ENCODE measurements at places on chromosomes 16 and 17. TPM values are rescaled to one million over a fixed set of nuclear protein-coding genes. Genes with fewer than 3 reads are reported as not detected.

- no peaks in the 10 kb centered on the region for H3K36me3 ChIP-seq
- peaks cover 33% of the 10 kb centered on the region for H3K27me3 ChIP-seq
- H3K4me3 ChIP-seq: peak overlapping the region; percentile 60
- H3K4me1 ChIP-seq: peaks cover 2% of the 10 kb centered on the region
Observed at GRCh38 chr17:63477480-63478440, 899 bp downstream of the ACE start.

DNA sequence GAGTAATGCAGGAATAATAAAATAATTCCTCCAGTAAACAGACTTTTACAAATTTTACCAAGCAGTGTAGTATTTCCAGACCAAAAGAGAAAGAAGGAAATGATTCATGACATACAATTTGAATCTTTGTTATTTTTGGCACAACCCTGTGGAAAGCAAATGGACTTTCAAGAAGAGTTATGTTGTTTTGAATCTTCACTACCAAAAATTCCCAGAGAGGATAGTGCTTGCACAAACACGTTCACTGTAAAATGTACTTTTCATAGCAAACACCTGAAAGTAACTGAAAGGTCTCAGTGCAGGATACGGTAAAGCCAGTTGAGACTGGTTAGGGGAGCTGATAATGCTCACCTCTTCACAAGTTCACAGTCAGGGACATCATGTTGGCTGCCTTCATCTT is 107.1 kb downstream of the USP22 start:
- no peak overlapping the region for H3K4me3 ChIP-seq
- H3K4me1 ChIP-seq: no peaks in the 10 kb centered on the region
- H3K36me3 ChIP-seq: no peaks in the 10 kb centered on the region
- H3K27me3 ChIP-seq: no peaks in the 10 kb centered on the region

Gene DBNDD1
- 25.7 TPM for total RNA-seq

DNA sequence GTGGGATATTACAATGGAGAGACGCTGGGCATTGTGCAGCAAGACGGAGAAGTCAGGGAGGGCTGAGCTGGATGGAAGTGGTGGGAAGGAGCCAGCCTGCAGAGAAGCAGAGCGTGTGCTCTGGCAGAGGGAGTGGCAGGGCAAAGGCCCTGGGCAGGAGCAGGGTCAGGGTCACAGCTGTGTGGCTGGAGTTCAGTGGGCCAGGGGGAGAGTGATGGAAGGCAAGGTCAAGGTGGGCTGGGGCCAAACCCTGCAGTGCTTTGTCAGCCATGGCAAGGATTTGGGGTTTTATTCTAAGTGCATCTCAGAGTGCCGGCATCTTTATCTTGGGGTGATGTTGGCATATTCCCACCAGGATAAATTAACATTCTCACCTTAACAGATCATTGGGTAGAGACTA is 31.9 kb upstream of the C16orf78 start:
- no peaks in the 10 kb centered on the region for H3K4me1 ChIP-seq
- H3K4me3 ChIP-seq: no peak overlapping the region
- DNase-seq: no peak
- peaks cover 14% of the 10 kb centered on the region for H3K27me3 ChIP-seq

Gene TMIGD1
- not detected for total RNA-seq

DNA sequence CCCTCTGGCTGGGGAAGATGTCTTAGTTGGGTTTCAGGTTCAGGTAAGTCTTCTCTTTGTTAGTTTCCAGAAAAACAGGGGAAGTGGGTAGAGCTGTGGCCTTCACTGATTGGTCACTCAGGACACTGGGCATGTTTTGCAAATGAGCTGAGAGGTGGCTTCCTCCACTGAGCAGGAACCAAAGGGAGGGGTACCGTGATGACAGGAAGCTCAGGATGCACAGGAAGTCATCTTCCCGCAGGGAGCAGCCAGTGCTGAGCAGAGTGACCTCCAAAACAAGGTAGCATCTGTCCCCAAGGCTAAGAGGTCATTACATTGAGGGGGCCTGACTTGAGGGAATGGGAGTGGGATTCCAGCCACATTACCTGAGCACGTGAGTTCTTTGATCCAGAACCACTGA is 5.6 kb downstream of the NT5C start:
- H3K27me3 ChIP-seq: no peaks in the 10 kb centered on the region
- DNase-seq: peak; percentile 72
- H3K27ac ChIP-seq: no peak overlapping the region
- H3K4me1 ChIP-seq: peaks cover 3% of the 10 kb centered on the region

DNA sequence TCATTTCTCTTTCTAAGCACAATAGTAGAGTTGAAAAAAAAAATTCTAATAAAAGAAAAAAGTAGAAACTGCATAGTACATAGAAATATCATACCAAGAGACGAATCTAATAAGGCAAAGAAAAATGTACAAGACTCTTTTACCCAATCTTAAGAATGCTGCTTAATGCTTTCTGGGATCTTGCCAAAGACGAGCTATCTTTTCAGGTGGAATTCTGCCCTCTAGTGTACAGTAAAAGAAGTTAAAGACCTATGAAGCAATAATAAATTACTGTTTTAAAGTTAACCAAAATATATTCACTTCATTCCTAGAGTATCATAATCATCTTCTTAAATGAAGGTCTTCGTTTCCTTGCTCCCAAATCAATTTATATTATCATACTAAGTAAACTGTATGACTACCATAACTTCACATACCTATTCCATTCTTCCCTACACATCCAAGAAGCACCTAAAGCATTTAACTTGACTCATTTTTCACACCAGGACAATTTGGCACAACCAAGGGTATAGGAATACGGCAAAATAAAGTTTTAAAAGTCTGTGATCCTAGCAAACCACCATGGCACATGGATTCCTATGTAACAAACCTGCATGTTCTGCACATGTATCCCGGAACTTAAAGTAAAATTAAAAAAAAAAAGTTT is 47.7 kb downstream of the CFDP1 start:
- H3K36me3 ChIP-seq: peaks cover 30% of the 10 kb centered on the region
- no peaks in the 10 kb centered on the region for H3K27me3 ChIP-seq
- H3K4me1 ChIP-seq: no peaks in the 10 kb centered on the region
- DNase-seq: no peak

Gene DHODH
- 15.5 TPM for total RNA-seq

Gene ADCY7
- 30.1 TPM for total RNA-seq

DNA sequence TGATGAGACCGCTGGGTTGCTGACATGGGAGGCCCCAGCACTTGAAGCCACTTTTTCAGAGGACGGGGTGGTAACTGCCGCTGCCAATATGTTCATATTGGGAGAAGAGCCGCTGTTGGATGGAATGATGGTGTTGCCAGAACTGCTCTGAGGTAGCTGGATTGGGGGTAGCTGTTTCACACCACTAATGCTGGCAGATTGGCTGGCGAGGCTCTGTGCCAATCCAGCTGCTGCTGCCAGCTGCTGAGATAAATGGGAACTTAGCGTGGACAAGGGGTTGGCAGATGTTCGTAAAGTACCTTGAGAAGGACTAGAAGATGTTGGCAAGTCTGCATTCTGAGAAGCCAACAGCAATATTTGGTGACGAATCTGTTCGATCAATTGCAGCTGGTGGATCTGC is 10.0 kb downstream of the SALL1 start:
- peaks cover 72% of the 10 kb centered on the region for H3K36me3 ChIP-seq
- no peak overlapping the region for H3K4me3 ChIP-seq
- H3K27ac ChIP-seq: no peak overlapping the region
- H3K27me3 ChIP-seq: no peaks in the 10 kb centered on the region
- DNase-seq: no peak

Gene KIF2B
- total RNA-seq: not detected

DNA sequence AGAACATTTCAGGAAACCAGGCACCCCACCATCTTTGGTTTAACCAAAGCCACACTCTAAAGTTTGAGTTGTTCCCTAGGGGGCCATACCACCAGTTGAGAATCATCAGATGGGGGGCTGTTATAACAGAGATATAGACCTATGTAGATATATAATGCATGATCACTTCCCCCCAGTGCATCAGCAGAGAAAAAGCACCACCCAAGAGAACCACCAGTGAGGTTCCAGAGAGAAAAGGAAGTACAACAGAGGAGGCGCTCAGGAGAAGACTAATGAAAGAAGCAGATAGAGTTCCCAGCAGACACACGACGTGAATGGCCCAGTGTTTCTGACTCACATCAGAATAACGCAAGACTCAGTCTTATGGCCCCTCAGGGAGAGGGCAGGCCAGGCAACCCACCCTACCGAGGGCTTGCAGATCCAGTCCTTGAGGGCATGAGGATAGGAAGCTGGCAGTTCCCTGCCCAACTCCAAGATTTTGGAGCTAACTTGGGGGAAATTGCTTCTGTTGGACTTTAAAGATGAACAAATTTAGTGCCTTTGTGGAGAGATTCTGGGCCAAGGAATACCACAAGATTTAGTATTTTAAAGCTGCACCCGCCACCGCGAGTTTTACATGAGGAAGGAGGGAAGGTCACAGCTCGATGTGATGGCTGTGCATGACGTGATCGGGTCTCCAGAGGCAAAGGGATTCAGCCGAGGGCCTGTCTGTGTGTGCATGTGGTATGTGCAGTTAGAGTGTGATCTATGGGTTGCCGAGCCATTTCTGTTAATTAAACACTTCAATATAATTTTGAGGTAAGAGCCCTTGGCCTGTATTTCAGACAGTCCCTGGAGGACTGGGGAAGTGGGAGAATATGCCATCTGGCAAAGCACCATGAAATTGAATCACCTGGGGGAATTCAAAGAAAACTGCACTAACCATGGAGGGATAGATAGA is 53.1 kb downstream of the AIPL1 start:
- no peaks in the 10 kb centered on the region for H3K36me3 ChIP-seq
- no peak overlapping the region for H3K4me3 ChIP-seq
- H3K4me1 ChIP-seq: no peaks in the 10 kb centered on the region

DNA sequence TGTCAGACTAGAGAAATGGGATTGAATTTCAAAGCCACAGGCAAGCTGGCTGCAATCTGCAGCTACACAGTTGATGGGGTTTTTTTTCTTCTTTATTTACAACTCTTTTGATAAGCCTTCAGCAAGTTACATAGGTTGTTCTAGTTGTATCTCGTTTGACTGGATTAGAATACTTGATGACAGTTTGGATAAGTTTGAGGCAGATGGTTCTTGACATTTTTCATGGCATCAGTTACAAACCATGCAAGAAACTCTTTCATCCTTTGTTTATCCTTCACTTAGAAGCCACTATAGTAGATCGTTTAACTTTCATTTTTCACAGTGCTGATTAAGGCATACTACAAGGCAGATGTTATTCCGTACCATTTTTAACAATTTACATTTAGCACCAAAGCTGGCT is 238.9 kb downstream of the TOX3 start:
- H3K4me1 ChIP-seq: no peaks in the 10 kb centered on the region
- no peaks in the 10 kb centered on the region for H3K36me3 ChIP-seq
- no peaks in the 10 kb centered on the region for H3K27me3 ChIP-seq
- H3K27ac ChIP-seq: no peak overlapping the region

Gene DRC3
- 1.9 TPM for total RNA-seq

Gene UTP4
- total RNA-seq: 42.6 TPM

Gene TEX14
- 0.07 TPM for total RNA-seq

- H3K27me3 ChIP-seq: no peaks in the 10 kb centered on the region
- peak; percentile 50 for DNase-seq
- no peak overlapping the region for H3K27ac ChIP-seq
- H3K36me3 ChIP-seq: peaks cover 57% of the 10 kb centered on the region
- H3K4me3 ChIP-seq: no peak overlapping the region
- no peaks in the 10 kb centered on the region for H3K4me1 ChIP-seq
Observed at GRCh38 chr17:80133626-80133970, 13.3 kb downstream of the EIF4A3 start.

DNA sequence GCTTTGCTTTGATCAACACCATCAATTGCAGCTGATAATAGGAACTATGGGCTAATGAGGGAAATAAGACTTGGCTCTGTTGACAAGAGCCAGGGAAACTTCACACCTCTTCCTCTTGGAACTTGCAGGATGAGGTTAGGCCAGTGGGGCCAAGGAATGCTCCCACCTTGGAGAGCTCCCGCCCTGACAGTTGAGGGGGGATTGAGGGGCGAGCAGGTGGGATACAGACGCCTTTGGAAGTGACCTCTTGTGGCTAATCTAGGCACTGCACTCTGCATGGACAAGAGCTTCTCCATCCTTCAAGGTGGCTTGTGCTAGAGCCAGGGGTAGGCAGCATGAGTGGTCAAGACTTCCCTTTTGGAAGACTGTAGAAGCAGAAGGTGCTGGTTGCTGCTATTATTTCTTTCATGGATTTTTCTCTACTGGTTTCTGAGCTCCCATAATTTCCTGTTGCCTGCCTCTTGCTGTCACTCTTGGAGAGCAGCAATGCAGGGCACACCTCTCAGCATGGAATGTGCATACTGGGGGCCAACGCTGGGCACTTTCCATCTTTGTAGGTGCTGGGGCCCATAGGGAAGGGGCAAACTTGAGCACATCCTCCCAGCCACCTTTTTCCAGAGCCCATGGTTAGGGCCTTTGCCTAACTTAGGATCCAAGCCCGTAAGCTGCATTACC is 2.3 kb upstream of the PHF12 start:
- H3K4me3 ChIP-seq: no peak overlapping the region
- H3K4me1 ChIP-seq: peaks cover 3% of the 10 kb centered on the region
- H3K36me3 ChIP-seq: no peaks in the 10 kb centered on the region

- no peaks in the 10 kb centered on the region for H3K36me3 ChIP-seq
- no peak overlapping the region for H3K27ac ChIP-seq
- DNase-seq: peak; percentile 99
- no peak overlapping the region for H3K4me3 ChIP-seq
- H3K27me3 ChIP-seq: no peaks in the 10 kb centered on the region
- H3K4me1 ChIP-seq: no peaks in the 10 kb centered on the region
Observed at GRCh38 chr17:19762515-19762961, 14.4 kb upstream of the ALDH3A1 start.

Gene SMIM36
- not detected for total RNA-seq

GRCh38 chr17:7885367-7886226 is 3.0 kb upstream of the CHD3 start:
- peaks cover 9% of the 10 kb centered on the region for H3K4me1 ChIP-seq
- H3K27ac ChIP-seq: peak overlapping the region; percentile 93
- H3K36me3 ChIP-seq: peaks cover 24% of the 10 kb centered on the region
- DNase-seq: peak; percentile 81

DNA sequence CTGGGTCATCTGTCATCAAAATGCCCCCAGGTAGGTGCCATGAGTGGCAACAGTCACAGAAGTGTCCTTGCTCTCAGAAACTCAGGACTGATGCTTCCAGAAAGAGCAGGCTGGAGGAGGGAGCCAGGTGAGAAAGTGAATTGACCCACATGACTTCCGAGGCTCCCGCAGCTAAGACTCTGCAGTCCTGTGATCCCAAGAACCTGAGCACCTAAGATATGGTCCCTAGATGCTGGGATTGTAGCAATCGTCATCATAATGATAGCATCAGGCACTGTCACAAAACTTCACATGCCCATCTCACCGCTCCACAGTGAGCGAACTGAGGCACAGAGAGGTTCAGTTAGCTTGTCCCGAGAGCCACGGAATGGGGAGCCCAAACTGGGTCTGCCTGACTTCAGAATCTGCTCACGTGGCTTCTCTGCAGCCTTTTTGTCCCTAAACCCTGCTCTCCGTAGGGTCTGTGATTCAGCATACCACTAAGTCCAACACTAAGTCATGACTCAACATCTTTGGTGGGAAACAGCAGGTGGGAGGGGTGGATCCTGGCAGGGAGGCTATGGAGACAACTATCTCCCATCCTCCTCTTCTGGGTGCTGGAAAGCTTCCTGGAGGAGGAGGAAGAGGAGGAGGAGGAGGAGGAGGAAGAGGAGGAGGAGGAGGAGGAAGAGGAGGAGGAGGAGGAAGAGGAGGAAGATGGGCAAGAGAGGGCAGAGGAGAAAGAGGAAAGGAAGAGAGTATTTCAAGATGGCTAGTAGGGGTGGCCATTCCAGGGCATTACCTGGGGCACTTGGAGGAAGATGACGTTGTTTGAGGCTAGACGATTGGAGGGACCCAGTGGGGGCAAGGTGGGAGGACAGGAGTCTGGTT is 55.5 kb upstream of the DLX4 start:
- peaks cover 40% of the 10 kb centered on the region for H3K27me3 ChIP-seq
- H3K4me1 ChIP-seq: peaks cover 17% of the 10 kb centered on the region

Gene SLC35G6
- total RNA-seq: 0.33 TPM
